ENCODE measurements at places on chromosomes 16 and 17.

DNA sequence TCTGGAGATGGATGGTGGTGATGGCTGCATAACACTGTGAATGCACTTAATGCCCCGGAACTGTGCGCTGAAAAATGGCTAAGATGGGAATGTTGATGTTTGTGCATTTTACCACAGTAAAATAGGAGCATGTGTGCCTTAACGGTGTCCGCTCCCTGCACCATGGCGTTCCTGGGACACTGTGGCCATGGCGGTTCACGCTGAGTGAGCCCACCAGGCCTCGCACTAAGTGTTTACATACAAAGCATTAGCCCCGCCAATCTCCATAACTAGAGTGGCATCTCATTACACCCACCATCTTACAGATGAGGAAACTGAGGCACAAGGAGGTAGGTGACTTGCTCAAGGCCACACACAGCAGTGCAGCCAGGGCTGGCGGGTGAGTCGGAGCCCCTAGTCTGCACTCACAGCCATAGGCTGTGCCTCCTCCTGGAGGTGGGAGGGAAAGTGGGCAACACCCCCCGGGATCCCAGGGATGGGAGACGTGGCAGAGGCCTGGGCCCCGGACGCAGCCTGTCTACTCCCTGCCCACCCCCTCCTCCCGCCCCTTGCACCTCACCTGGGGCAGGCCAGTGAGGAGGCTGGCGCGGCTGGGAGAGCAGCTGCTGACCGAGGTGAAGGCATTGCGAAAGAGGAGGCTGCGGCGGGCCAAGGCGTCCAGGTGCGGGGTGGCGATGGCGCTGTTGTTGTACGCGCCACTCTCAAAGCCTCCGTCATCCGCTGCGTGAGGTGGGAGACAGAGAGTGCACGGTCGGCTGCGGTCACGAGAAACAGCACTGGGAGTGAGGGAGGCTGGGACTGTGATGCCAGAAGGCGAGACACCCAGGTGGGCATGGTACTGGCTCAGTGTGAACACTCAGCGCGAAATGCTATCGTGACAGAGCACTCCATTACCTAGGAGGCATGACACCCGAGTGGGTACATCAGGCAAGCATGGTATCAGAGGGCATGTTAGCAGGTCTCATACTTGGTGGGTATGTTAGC is 3.4 kb downstream of the SGSH start:
- no peak for DNase-seq

- DNase-seq: no peak
Observed at GRCh38 chr17:33927732-33928133, 327.4 kb upstream of the CCL2 start.

- DNase-seq: no peak
Observed at GRCh38 chr17:17712268-17712924, 31.1 kb downstream of the RAI1 start.

DNA sequence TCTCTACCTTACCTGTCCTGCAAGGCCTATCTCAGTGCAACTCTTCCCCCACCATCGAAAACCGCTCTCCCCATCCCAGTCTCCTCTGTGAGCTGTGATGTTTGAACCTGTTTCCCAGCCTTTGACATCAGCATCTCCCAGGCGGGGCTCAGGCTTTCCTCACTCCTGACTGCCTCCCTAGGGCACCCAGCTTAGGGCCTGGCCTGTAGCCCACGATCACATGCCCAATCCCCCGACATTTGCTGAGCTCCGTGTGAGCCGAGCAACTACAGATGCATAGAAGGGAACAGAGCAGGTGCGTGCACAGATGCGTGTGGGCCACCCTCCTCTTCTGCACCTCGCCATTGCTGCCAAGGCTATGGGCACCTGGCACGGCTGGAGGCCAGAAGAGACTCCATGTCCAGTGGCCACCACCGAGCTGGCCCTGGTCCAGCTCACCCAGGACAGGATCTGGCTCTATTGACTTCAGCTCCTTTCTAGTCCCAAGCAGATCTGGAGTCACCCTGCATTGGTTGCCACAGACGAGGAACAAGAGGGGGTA is 35.5 kb upstream of the CMIP start:
- DNase-seq: no peak

DNA sequence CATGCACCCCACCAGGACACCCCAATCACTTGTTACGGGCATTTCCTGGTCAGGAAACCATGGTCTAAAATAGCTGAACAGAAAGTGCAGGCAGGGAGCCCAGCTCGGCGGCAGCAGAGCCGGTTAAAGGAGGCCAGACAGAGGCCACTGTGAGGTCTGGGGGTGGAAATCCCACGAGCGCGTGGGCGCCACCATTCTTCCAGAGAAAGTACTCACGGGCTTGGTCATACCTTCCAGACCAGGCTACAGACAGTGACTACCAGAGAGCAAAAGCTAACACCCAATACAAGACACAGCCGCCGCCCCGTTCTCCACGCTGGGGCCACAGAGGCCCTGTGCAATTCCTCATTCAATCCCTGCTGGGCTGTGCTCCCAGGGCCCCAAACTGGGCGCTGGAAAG is 11.9 kb downstream of the CEP131 start:
- no peak for DNase-seq

GRCh38 chr16:9035996-9036395 is 55.4 kb upstream of the HAPSTR1 start:
- DNase-seq: no peak

DNA sequence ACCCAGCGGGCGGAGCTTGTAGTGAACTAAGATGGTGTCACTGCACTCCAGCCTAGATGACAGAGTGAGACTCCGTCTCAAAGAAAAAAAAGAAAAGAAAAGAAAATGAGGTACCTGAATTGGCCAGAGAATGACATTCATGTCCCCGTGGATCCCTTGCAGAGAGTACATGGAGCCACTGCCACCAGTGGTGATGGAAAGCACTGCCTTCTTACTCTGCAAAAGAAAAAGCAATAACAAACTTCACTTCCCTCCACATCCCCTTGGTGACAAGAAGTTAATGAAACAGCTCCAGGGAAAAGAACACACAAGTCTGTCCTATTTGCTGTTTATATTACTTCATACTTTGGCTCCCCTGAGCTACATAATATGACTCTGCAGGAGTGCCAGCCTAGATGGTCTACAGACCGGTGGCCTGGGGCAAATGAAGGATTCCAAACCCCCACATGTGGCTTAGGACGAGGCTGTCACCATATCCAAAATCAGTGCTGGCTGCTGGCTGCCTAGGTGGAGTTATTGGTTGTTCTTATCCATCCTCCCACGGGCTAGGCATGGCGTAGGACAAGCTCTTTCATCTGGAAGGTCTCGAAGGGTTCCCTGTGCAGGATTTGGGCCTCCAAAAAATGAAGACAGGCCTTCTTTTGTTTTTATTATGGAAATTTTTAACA is 13.3 kb downstream of the NQO1 start:
- DNase-seq: no peak

GRCh38 chr17:76189247-76189646 is 48.2 kb upstream of the FOXJ1 start:
- no peak for DNase-seq

DNA sequence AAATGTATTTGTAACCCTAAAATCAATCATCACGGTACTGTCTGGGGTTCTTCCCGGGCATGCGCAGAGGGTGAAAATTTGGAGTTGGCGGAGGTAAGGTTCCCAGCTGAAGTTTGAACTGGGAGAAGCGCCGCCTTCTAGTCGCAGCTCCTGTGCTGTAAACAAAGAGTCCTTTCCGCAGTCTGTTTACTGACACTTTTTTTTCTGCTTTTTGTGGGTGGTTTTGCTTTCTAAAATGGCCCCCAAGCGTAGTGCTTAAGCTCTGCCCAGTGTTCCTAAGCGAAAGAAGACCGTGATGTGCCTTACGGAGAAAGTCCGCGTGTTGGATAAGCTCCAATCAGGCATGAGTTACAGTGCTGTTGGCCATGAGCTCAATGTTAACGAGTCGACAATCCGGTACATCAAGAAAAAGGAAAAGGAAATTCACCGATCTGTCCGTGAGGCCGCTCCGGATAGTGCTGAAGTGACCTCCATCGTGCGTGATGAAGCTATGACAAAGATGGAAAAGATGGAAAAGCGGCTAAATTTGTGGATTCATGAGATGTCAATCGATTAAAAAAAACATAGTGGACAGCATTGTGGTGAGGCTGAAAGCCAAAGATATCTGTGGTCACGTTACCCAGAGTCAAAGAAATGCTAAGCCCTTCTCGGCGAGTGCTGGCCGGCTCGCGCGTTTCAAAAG is 570 bp upstream of the CFDP1 start:
- peak; percentile 68 for DNase-seq

GRCh38 chr17:42378959-42379594 is 9.2 kb downstream of the STAT3 start:
- DNase-seq: peak; percentile 15

DNA sequence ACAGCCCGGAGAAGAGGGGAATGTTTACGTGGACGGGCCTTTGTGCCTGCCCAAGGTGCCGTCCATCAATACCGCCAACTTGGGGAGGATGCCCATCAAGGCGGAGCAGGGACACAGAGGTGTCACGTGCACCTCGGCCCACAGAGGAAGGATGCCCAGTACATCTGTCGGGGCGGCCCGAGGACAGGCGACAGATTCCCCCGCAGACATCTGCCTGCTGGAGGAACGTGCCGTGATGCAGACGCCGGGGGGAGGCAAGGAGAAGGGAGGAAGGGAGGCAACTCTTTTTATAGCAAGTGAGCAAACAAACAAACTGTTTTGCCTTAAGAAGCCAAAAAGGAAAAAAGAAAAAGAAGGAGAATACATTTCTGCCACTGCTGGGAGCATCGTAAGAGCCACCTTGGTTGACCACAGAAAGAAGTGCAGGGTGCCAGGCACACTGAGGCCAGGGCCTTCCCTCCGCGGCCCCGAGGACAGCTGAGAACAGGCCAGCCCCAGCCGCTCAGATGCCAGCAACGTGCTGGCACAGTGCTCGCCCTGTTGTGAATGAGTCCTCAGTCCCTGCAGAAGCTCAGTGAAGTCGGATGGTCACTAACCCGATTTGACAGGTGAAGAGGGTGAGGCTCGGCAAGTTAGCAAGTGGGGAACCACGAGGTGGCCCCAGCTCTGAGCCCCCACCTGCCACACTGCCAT is 146.4 kb downstream of the RBFOX3 start:
- DNase-seq: no peak

GRCh38 chr16:85365120-85365519 is 248.0 kb upstream of the GSE1 start:
- peak; percentile 75 for DNase-seq

DNA sequence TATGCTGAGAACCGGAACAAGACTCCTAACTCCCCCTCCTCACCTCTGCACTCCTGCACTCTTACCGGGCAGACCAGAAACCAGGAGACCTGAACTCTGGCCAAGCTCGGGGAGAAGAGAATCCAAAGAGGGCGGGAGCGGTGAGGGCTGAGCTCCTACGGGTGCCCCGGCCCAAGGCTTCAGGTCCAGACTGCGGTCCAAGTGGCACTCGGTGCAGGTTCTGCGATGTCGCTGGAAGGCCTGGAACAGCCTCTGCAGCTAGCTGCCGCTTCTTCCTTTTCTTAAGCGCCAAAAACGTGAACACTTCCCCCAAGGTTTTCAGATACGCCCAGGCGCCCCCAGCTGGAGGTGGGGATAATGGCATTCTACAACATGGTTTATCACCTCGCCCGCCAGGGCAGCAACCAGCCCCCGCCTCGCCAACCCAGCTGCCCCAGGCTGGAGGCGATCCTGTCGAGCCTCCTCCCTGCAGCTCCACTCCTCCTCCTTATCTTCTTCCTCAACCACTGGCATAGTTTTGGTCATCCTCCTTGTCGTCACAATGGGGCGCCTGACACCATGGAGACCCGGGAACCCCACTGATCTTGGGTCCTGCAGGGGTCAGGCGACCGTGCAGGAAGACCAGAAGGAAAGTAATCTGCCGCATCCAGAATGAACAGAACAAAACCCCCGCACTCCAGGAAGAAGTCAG is 1735.9 kb downstream of the TP53TG3F start:
- DNase-seq: no peak

DNA sequence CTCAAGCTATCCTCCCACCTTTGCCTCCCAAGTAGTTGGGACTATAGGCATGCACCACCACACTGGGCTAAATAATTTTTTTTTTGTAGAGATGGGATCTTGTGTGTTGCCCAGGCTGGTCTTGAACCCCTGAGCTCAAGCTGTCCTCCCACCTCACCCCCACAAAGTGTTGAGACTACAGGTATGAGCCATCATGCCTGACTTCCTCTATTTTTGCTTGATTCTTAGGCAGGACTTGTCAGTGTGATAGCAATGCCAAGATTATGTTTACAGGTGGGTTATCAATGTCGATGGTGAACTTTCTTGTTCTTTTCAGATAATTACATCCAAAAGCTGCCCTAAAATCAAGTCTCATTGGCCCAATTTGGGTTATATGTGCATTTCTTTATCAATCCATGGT is 96.9 kb downstream of the HS3ST4 start:
- no peak for DNase-seq

- no peak for DNase-seq
Observed at GRCh38 chr17:75271955-75272847, 1.2 kb upstream of the MIF4GD start.

DNA sequence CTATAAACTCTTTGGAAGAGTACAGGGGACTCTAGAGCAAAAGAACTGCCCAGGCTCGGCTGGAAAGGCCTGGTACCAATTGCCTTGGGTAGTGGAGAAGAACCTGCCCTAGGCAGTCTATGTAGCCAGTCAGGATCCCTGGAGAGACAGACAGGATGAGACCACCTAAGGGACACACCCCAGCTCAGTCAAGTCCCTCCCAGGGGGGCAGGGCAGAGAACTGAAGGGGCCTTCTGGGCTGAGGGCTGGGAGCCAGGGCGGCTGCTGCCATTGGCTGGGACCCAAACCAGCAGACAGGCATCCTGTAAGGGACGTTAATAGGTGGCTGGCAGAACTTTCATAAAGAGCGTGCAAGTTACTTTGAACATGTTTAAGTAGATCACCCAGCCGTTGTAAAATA is 12.8 kb upstream of the SLC38A8 start:
- no peak for DNase-seq

DNA sequence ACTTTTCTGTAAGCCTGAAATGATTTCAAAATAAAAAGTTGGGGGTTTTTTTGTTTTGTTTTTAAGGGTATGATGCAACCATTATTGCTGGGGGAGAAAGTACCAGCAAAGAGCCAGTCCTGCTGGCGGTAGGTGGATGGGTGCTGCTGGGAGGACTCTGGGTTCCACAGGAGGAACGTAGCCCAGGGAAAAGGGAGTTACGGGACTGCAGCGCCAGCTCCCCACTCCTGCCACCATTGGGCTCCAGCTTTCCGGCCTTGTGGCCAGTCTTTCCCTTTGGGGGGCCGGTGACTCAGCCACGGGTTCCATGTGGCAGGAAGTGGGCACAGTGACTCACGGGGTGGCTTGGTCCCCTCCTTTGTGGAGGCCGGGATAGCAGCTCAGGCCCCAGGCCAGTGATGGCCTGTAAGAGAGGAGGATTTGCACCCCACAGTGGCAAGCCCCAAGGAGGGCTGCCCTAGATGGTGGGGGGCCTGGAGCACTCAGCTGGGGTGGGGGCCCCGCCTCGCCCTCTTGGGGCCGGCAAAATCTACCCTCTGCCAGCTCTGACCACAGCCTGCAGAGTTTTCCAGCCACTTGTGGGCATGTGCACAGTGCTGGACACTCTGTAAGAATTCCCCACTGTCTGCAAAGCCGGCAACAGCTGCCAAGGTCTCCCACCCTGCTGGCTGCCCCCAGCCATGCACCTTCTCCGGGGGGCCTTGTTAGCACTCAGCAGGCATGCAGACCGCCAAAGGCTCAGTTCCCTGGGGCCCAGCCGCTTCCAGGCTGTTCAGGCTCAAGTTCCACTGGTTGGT is 30.4 kb downstream of the SOCS3 start:
- no peak for DNase-seq

- no peak for DNase-seq
Observed at GRCh38 chr17:75623386-75623785, 9.8 kb upstream of the SMIM5 start.
